NCI-H510A (cell line): ENCODE measurements at places on chromosomes 13 and 19.
A peak's percentile ranks its signal among the peaks of the same experiment; 100 is the strongest.

DNA sequence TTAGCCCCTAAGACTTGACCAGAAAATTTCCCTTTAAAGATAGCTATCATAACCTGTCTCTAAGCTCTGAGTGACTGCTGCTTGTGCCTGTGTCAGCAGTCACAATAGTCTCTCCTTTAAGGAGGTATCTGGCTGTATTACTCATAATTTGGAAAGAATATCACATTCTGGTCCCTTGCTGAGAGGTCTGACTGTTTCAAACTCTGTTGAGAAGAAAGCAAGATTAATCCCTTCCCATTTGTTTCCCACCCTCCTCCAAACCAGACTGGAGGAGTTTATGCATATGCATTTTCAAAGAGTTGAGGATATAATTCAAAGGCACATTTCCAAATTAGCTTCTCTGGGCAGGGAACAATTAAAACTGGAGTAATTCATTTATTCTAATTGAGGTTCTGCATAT lies 2.3 kb downstream of the HTR2A start:
- no peak for DNase-seq

GRCh38 chr13:59691501-59692066 lies 472.1 kb downstream of the DIAPH3 start:
- no peak for DNase-seq

- DNase-seq = no peak
Observed at GRCh38 chr19:49968279-49968922, 7.4 kb upstream of the SIGLEC11 start.

- DNase-seq = peak; percentile 25
Observed at GRCh38 chr13:28636677-28637317, 22.1 kb upstream of the POMP start.

GRCh38 chr13:31121379-31122140 lies 40.1 kb downstream of the HSPH1 start:
- DNase-seq = no peak

DNA sequence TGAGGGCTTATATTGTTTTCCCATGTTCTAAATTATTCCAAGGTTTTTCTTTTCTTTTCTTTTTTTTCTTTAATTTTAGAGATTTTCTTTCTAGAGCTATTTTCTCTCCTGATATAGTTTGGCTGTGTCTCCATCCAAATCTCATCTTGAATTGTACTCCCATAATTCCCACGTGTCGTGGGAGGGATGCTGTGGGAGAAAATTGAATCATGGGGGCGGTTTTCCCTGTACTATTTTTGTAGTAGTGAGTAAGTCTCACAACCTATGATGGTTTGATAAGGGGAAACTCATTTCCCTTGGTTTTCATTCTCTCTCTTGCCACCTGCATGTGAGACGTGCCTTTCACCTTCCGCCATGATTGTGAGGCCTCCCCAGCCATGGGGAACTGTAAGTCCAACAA lies 1906.4 kb upstream of the PRR20A start:
- no peak for DNase-seq

GRCh38 chr19:56572589-56572988 lies 5.3 kb downstream of the ZNF470 start:
- DNase-seq = no peak

- DNase-seq = no peak
Observed at GRCh38 chr13:27355894-27356293, 68.5 kb upstream of the GTF3A start.

- DNase-seq = no peak
Observed at GRCh38 chr19:4991996-4992698, 23.2 kb downstream of the KDM4B start.

DNA sequence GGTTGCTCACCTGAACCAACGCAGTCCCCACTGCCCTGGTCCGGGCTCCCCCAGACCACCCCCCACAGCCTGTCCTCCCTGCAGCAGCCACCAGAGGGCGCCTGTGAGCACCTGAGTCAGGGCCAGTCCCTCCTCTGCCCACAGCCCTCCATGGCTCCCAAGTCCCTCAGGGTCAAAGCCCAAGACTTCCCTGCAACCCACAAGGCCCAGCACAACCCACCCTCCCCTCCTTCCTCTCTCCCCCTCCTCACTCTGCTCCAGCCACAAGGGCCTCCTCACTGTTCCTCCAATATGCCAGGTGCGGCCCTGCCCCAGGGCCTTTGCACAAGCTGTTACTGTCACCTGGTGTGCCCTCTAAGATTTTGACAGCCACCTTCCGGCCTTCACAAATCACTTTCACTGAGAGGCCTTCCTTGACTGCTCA lies 10.9 kb downstream of the GNA15 start:
- DNase-seq = no peak

DNA sequence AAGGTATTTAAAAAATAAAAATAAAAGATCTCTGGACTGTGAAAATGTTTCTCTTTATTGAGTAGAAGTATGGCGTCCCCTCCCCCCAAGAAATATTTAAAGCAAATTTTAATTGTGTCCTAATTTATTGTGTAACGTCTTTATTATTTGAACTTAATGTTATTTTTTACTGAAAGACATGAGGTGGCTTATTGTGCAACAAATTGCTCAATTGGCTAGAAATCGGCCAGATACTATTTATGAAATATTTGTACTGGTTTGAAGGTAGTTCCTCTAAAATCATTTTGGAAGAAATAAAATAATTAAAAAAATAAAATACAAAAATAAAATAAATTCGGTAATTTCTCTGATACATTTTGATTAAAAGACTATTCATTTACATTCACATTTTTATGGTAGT lies 162.3 kb downstream of the DACH1 start:
- DNase-seq = no peak

DNA sequence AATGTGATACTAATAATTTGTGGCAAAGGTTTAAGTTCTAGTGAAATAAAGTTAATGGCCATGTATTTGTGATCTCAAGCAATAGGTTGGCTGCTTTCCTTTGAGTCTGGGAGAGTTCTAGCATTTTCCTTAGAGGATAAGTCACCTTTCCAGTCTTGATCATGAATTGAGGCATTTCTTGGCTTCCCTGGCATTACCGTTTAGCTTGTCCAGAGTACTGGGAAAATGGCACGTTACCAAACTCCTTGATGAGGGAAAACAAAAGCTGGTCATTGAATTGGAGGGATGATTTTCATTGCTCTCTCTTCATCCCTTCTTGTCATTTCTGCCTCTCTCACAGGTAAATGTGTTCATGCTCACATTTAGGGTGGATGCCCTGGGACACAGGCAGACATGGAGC lies 34.0 kb upstream of the SPRY2 start:
- no peak for DNase-seq

DNA sequence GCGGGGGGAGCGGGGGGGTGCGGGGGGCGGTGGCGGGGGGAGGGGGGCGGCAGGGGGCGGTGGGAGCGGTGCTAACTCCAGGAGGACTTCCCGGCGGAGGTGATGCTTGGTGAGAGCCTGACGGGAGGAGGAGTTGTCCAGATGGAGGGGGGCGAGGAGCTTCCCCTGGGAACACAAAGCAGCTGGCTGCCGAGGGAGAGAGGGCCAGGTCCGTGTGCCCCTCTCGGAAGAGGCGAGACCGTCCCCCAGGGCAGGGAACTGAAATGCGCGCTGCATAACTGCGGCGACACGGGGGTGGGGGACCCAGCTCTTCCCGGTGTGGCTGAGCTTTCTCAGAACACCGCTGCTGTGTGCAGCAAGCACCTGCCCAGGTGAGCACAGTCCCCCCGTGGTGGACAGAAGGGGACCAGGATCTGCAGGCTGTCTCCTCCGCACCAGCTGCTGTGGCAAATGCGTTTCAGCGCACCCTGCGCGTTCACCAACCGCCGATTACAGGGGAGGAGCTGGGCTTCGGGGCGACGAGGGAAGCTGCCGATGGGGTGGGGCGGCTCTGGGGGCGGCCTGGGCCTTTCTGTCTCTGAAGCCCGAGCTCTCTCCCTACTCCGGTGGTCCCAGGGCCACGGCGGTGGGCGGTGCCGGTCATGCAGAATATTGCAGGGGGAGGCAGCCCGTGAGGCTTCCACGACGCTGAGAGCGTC lies 54.7 kb upstream of the F7 start:
- no peak for DNase-seq

DNA sequence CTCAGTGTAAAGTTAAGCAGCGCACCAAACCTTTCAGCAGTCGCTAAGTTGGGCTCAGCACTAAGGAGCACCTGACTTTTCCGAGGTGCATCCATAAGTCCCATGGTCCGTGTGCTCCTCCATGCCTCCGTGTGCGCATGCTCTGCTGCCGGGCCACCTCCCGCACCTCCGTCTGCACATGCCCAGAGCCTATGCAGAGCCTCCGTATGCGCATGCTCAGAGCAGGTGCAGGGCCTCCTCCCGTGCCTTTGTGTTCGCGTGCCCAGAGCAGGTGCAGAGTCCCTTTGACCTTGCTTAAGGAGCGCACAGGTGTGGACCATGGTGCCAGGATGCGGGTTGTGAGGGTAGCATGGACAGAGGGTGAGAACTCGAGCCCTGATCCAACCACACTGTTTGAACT lies 46.0 kb downstream of the ATP11A start:
- peak; percentile 44 for DNase-seq

- DNase-seq = no peak
Observed at GRCh38 chr13:95516021-95516420, 36.5 kb upstream of the CLDN10 start.

- no peak for DNase-seq
Observed at GRCh38 chr13:82259284-82259683, 1623.0 kb downstream of the SLITRK1 start.

DNA sequence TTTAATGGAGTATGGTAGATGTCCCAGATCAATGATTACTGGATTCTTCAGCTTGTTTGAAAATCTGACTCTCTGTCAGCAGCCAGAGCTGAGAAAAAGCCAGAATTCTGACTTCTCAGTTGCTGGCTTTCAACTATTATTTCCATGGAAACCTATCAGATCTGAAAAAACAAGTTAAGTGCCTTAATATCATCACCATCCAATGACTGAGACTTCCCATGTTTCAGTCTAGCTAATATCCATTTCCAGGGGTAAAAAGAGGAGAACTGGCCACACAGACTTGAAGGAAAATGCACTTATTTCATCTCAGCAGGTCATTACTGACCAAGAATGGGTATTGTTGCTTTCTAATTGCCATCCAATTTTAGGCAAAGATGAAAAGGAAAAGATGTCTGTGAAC lies 75.2 kb downstream of the TNFSF11 start:
- no peak for DNase-seq

DNA sequence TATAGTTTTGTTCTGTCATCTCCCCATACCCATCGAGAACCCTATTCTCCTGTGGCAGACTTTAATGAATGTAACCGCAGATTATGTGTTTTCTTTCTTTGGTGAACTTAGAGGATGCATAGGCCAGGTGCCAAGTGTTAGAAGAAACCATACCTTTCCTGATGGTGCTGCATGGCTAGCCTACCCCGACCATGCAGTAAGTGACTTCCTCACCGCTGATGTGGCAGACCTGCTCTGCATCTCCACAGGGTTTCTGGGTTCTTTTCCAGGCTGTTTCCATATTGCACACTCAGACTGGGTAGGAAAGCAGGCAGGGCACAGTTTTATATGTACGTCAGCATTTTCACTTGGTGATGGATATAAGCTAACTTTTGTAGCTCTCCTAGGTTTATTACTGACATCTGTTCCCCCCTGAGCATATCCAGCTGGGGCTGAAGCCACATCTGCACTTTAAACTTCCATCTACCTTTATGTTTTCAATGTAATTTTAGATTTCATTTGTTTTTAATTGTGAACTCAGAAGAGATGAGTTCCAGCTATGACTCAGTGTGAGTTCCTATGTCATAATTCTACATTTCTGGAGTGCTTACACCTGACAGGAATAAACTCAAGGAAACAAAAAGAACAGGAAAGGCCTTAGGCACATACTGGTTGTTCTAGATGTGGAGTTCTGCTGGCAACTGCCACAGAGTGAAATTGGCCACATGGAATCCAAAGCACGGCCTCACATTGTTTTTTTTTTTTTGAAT lies 42.3 kb downstream of the LRCH1 start:
- DNase-seq = no peak

- peak; percentile 52 for DNase-seq
Observed at GRCh38 chr19:17289489-17289888, 7.8 kb downstream of the ANKLE1 start.

- no peak for DNase-seq
Observed at GRCh38 chr19:4279267-4279529, 132 bp downstream of the SHD start.

- DNase-seq = no peak
Observed at GRCh38 chr19:18262144-18262543, 12.1 kb downstream of the IQCN start.

DNA sequence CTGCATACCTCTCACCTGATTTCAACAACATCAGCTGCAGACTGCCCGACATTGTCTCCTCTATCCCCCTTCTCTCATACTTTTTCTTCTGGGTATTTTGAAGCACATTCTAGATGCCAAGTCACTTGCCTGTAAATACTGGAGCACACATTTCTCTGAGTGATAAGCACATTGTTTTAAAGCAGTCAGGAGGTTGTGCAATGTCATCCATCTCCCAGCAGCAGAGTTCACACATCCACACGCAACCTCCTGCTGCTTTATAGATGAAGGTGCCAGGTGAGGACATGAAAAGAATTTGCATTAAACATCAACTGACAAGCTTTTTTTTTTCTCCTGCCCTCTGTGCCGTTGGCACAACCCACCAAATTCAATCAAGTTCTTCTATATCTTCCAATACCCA lies 5.5 kb downstream of the UPK1A start:
- DNase-seq = no peak

DNA sequence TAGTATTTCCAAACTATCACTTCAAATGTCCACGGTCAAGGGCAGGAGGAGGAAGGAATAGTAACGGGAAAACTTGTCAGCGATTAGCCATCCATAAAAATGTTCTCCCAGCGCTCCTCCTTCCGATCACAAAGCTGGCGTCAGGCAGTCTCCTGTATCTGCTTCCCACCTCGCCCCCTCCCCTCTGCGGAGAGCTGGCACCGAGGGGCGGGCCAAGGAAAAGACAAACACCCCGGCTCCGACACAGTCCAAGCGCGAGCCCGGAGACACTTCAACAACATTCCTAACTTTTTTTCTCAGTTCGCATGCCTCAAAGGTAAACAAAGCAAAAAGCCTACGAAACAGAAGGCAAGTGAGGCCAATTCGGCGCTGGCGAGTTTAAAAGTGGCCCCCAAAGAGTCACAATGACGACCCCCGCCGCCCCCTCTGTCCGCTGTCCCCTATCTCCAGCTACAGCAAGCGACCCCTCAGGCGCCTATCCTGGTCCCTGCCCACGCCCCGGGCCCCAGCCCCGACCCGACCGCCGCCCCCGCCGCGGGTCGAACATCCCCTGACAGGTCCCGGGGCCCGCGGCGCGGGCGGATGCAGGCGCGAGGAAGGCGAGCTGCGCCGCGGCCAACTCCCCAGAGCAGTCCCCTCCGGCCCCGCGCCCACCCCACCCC lies 736 bp downstream of the SMAD9 start:
- DNase-seq = no peak

DNA sequence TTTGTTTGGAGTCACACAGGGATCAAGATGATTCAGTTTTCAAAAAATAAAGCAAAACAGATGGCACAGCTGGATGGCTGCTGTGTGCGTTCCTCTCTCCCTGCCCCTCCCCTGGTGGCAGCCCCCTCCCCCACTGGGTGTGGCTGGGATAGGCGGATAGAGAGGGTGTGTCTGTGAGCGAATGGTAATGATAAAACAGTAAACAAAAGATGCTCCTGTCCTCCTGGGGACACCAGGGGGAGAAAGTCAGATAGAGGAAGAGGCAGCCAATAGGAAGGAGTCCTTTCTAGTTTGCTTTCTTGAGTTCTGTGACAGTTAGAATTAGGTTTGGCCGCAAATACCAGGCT lies 6.5 kb downstream of the TMEM255B start:
- no peak for DNase-seq
